ENCODE measurements at places on chromosomes 5 and 9.

- no peak for DNase-seq
Observed at GRCh38 chr5:88890070-88890781, 7.2 kb upstream of the MEF2C start.

- peak; percentile 3 for DNase-seq
Observed at GRCh38 chr9:104256031-104256695, 162.1 kb downstream of the SMC2 start.

GRCh38 chr9:73579823-73580222 is 428.2 kb downstream of the ANXA1 start:
- DNase-seq = no peak

DNA sequence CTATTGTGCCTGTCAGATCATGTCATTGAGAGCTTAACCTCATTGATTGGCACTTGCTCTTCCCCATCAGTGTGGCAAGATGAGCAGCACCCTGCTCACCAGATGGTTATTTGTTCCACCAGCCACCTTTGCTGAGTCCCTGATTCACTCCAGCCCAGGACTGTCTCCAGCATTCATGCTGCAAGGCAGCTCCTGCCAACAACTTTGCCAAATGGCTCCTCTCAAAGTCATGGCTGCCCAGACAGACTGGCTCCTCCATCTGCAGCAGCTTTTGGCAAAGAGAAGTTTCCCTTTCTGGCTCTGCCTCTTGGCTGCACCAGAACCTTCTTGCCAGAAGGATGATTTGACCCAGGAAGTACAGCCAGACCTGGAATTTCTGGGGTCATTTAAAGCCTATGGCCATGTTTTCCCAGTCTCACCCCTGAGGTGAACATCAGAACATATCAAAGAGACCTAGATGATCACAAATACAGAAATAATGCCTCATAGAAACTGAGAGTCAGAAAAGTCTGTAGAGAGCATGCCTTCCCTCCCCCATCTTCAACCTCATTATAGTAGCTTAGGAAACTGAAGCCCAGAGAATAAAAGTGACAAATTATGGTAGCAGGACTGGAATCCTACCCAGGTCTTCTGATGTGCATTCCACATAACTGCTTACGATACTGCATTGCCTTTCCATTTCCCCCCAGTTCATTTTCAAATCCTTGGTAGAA is 10.4 kb downstream of the PPP2R2B start:
- DNase-seq = no peak

DNA sequence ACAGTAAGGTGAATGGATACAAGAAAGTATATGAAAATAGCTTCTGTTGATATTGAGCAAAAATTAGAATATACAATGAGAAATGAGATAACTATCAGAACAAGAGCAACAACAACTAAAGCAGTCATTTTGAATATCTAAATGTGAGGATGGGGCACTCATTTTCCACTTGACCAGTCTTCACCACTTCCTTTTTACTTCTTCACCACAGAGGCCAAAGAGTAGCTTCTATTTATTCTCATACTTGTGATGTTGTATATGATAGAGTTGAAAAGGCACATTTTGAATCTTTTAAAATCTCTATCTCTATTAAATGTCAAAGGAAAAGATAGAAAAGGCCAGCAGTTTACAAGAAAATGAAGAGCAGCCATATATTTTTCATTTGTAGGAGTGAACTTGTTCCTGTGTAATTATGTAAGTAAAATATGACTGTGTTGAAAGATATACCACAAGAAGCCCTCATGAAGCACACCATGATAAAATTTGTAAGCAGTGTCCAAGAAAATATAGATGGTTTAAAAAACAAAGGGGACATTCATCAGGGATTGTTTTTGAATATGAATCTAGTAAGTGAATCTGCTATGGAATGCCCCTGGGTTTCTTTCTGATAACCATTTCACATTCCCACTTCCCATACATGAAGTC is 39.2 kb downstream of the ADAMTS19 start:
- DNase-seq = no peak

- DNase-seq = peak; percentile 46
Observed at GRCh38 chr9:89746385-89747116, 141.7 kb downstream of the GADD45G start.

GRCh38 chr9:98778711-98779530 is 17.4 kb downstream of the ANKS6 start:
- DNase-seq = no peak

GRCh38 chr5:114419067-114419388 is 57.2 kb downstream of the KCNN2 start:
- no peak for DNase-seq

GRCh38 chr5:110815916-110816605 is 77.3 kb downstream of the SLC25A46 start:
- no peak for DNase-seq

DNA sequence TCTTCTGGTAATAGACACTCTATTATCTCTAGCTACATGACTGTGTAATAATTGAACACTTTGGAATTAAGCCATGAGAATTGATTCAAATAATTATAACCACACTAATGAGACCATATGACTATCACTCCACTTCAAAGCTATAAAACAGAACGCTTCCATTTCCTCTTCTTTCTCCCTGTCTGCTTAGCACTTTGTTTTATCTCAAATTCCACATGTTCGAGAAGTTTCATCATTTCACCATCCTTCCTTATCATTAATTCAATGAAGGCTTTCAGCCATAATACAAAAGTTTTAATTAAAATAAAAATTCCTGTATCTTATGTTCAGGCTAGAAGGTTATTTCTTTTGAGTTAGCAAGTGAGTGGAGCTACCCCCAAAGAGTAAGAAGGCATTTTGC is 7.4 kb upstream of the DCTN4 start:
- no peak for DNase-seq

DNA sequence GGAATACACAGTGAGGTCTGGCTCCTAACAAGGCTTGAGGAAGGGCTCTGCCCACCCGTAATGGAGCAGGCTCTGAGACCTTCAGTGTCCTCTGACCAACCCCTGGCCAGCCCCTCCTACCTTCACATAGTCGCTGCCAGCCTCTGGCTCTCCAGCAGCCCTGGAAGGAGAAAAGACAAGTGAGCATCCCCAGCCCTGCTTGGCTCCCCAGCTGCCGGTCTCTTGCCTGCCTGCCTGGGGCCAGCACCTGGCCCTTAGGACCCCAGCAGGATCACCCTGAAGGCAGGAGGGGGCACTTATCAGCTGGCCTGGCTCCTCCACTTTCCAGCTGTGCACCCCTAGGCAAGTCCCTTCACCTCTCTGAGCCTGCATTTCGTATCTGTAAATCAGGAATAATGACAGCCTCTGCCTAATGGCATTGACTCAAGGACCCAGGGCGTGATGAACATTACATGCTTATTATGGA is 16.9 kb downstream of the SH2D3C start:
- no peak for DNase-seq

DNA sequence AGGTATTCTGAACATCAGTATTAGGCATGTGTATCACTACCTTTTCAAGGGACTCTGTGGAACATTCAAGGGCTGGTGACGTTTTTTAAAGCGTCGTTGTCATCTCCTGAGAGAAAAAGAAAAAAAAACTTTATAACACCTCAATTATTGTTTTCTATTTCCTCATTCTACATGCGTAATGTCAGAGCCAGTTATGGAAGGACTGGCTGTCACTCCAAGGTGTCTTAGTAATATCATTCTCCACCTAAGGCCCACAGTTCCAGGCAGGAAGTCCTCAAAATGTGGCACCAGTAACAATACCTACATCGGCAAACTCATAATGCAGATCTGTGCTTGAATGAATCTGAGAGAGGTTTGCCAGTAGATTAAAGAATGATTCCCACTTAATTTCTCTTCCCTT is 210.2 kb downstream of the SAXO1 start:
- no peak for DNase-seq

- peak; percentile 35 for DNase-seq
Observed at GRCh38 chr5:158126442-158127405, 267.8 kb upstream of the CLINT1 start.

- no peak for DNase-seq
Observed at GRCh38 chr9:35606138-35606504, 1.1 kb downstream of the TESK1 start.

DNA sequence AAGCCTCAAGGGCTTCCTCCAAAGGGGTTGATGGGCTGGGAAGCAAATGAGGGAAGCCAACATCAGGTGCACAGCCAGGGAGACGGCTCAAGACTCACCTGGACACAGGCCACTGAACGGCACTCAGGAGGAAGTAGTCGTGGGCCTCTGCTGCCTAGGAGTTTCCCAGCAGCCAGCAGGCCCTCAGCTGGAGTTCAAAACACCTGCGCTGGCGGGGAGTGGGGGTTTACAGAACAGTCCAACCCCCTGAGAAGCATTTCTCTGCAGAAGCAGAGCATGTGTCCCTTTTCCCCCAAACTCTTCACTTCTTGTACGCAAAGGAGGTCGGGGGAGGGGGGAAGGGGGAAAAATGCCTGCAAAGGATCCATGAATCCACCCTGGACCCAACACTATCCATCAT is 2.3 kb downstream of the WHRN start:
- no peak for DNase-seq

DNA sequence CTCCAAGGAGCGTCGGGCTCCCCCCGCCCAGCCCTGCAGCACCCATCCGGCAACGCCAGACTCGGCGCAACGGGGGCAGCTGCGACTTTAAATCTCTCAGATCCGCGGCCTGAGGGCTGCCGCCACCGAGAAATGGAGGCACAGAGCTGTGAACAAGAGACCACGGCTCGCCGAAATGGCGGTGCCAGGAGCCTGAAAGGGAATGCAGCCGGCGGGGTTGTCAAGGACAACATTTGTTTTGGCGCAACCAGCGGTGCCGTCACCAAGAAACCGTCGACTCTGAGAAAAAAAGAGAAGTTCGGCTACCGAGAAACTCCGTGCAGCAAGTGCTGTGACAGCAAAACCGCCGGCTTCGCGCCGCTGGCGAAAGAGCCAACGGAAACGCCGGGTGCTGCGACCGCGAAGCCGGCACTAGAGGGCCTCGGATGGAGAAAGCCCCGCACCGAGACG is 2.1 kb upstream of the ANXA2R start:
- peak; percentile 78 for DNase-seq

DNA sequence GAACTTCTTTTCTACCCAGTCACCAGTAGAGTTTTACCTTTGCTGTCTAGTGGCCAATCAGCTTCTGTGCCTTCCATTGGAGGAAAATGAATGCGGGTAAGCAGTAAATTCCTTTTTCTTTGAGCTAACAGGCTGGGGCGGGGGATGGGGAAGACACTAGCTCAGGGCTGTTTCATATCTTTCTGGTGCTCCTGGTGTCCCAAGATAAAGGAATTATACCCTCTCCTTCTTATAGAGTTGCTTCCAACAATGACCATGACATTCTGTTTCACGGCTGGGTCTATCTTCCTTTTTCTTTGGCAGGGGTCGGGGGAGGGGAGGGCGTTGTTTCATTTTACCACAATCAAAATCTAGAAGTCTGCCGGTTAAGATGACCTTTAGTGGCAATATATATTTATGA is 51.2 kb upstream of the RPS23 start:
- no peak for DNase-seq

- no peak for DNase-seq
Observed at GRCh38 chr5:144267961-144268513, 97.4 kb downstream of the KCTD16 start.

DNA sequence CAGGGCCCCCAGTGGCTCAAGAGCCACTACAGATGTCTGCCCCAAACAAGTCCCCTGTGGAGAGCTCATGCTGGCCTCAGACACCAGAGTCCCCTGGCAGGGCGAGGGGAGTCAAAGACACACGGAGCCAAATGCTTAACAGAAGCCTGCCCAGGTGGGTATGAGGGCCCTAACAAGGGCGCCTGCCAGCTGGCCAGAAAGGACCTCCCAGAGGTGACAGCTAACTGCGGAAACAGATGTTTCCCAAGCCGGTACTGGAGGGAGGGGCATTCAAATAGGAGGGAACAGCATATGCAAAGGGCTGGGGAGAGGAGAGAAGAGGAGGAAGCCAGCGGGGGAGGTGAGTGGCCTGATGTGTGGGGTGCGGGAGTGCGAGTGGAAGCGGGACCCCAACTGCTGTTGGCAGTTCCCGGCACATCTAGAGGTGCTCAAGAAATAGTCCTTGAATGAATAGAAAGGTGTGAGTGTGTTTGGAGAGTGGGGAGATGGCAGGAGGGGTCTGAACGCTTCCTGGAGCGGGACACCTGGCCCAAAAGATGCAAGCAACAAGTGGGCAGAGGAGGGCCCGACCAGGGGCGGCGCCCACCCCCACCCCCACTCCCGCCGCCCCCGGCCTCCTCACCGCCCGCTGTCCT is 824 bp downstream of the MXD3 start:
- DNase-seq = no peak

DNA sequence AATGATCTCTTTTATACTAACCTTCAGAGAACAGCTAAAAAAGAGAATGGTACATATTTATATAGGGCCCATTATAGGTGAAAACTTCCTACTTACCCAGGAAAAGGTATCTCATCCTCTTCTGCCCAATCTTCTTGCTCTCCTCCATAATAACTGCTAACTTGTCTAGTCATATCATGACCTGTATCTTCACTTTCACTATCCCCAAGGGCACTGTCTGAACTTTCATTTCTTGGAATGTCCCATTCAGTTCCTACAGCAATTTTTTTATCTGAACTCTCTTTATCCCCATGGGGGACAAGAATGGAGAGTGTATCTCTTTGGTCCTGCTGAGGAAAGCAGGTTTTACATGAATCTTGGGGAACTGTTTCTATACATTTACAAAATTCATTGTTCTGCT is 36.4 kb upstream of the RAPGEF6 start:
- DNase-seq = no peak

- DNase-seq = no peak
Observed at GRCh38 chr9:115080242-115080641, 37.7 kb downstream of the TNC start.

DNA sequence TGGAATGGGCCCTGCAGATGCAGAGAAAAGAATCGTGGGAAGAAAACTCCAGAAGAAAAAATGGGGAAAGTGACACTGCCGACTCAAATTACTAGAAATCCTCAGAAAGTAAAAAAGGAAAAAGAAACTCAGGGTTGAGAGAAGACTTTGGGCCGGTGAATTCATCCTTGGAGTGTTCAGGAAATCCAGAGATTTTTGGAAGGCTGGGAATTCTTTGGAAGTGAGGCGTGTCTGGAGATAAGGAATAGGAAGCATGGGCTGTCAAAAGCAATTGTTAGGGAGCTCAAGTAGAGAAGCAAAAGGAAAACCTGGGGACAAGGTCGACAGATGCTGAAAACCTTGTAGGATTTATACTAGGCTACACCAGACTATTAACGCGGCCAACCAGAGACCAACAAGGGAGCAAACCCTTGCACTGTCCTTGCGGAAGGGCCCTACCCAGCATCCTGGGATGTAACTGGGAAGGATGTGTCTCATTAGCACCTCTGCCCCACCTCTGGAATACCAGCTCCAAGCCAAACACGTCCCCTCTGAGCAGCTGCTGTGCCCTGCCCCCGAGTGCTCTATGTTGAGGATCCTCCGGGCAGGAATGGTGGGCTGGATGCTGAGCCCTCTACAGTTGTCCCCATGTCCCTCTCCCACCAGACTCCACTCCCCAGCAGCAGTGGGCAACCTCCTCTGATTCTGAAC is 11.6 kb downstream of the DAB2IP start:
- no peak for DNase-seq

GRCh38 chr5:31809050-31809870 is 170.3 kb downstream of the PDZD2 start:
- DNase-seq = peak; percentile 74

Measured in AG10803 (cell line).